ENCODE measurements at places on chromosomes 3 and 15.

GRCh38 chr15:70243686-70244540 lies 146.2 kb upstream of the TLE3 start:
- DNase-seq, result no peak

DNA sequence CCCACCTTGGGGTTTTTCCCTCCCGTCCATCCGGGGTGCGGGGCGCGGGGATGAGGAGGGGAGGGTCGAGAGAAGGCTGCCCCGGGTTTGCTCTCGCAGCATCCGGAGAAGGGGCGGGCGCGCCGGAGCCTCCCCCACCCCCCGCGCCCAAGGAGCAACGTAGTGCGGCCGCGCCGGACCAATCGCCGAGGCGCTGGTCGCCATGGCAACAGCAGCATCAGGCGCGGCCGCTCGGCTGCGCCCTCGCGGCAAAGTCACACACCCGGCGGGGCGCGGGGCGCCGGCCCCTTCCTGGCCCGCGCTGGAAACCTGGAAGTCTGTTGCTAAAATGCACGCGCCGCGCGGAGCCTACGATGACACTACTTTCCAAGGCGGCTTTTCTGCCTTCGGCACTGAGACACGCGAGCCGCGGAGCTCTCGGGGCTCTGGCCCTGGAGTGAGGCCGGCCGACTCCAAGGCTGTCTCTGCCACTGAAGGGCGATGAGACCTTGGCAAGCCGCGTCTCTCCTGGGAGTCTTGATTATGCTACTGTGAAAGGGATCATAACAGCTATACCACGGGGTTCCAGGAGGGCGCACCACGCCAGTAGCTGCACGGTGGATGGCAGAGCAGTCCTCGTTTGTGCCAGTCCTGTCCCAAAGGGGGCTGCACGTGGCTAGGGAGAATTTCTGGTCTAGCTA lies at the start of gene IQSEC1:
Gene IQSEC1 (minus strand): TSS at position 104 of the 680 bp plus-strand sequence. CDS start 415 bp downstream, outside the sequence.
- DNase-seq, result peak; percentile 27

- DNase-seq, result no peak
These were observed 8.9 kb upstream of the IDH3A start for GRCh38 chr15:78140292-78140691.

- DNase-seq, result no peak
These were observed 12.2 kb upstream of the C3orf52 start for GRCh38 chr3:112074006-112074405.

- DNase-seq, result no peak
These were observed 425.0 kb upstream of the GRM7 start for GRCh38 chr3:6435951-6436350.

DNA sequence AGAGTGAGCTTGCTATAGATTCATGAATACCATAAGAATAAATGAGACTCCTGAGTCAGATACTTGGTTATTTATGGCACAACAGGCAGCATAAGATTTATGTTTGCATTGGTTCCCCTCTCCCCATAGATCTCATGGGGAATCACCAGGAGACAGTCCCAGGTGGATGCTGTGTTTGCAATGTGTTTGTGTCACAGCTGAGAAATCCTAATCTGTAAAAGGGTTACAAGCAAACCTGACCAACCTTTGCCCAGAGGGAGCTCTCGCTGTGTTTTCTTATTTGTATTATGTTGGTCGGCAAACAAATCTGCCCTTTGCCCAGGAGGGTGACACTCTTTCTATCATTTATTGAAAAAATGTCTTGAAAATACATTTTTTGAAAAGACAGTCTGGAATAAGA lies 236.2 kb downstream of the ZPLD1 start:
- DNase-seq, result no peak

Measured in activated naive CD4-positive, alpha-beta T cell (primary cell).